ENCODE measurements at places on chromosomes 11 and 22.

- no peak for DNase-seq
These were observed 4.7 kb upstream of the PCF11 start for GRCh38 chr11:83152264-83152663.

GRCh38 chr11:125525303-125525702 is 29.2 kb upstream of the FEZ1 start:
- DNase-seq, result no peak

DNA sequence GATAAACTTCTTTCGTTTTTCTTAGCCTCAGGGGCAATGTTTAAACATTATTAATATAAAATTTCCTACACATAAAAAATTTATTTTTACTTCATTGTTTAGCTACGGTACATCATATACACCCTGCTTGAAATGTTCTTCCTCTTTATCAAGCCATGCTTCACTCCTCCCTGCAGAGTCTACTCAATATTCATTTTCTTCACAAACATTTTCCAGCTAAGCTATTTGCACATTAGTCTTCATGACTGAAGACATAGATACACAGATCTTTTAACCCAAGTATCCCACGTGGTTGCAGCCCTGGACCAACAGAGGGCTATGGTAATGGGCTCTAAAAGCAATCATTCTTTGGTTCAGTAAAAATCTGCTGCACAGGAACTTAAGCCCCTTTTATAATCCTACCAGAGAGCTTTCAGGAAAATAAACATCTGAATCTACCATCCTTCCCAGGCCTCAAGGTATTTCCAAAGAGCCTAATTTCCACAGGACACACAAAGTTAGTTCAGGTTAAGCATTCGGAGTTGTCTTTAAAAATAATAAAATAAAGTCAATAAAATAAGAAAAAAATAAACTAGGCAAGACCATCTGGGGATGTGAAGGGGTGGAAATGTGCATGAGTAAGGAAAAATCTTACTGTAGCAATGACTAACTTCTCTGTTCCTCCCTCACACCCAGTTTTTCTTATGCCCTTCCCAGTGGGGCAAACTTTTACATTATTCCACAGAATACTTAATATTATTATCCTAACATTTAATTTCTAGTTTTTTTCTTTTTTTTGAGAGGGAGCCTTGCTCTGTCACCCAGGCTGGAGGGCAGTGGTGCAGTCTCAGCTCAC is 21.6 kb upstream of the OR6X1 start:
- DNase-seq, result no peak

GRCh38 chr11:12991426-12991825 is 17.7 kb upstream of the RASSF10 start:
- DNase-seq, result no peak

DNA sequence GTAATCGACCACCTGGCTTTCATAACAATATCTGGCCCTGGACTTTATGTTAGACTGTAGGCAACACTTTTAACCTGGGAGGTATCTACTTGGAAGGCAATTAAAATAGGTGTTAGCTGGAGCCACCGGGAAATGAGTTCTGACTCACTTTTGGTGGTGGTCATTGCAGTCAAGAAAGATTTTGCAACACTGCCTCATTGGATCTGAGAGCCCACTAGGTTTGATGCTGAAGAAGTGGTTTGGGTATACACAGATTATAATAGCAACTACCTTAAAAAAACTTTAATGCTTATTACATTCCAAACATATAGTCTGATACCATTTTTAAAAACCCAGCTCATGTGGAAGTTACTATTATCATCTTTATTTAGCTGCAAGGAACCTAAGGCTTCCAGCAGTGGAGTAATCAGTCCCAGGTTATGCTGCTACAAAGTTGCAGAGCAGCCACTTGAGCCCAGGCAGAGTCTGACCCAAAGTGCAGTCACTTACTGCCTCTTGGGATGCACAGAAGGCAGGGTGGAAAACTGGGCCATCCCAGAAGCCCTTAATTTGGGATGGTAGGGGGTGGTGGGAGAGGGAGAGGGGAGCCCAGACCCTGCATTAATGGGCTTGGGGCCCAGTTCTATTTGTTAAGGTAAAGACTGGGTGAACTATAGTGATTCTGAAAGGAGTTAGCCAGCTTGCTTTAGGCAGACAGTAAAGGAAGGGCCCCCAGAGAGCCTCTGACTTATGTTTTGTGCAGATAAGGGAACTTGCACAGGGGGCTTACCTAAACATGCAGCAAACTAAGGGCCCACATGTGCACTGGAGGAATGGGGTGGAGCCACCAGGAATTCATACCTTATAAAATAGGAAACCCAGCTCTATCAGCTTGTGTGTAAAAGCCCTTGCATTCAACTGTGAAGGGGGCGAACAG is 149.4 kb downstream of the SNX19 start:
- DNase-seq, result no peak

- no peak for DNase-seq
These were observed 29.1 kb downstream of the NFRKB start for GRCh38 chr11:129866311-129866710.

DNA sequence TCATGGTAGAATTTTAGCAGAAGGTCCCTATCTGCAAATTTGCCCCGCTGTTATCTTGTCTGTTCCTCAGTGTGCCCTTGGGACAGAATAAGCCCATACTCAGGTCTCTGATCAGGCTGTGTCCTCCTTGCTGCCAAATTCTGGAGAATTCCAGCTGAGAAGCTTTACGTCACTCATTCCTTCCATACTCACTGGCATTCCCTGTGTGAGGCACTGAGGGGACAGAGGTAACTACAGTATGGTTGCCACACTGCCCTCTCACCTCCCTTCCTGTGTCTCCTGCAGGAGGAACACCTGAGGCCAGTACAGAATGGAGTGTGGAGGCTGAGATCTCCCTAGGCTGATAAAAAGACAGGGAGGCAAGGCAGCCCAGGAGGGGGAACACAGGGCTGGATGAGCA is 31.5 kb downstream of the SHISA8 start:
- DNase-seq, result no peak

GRCh38 chr22:29758959-29759358 is 7.8 kb downstream of the ZMAT5 start:
- DNase-seq, result no peak

DNA sequence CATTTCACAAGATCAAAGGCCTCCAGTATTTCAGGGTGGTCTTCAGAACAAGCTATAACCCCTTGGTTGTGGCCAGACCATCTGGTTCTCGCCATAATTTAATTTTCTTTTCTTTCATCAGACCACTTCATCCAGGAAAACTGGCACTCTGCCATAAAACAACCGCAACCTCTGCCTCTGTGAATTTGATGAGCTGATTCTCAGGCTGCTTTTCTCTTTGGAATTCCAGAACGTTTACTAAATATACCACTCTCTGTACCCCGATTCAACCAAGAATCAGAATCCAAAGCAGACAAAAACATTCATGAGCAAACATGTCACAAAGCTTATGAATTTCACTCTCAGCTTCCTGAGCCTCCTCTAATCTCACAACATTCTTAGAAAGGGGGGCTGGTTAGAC is 331.8 kb upstream of the SYN3 start:
- DNase-seq, result no peak

DNA sequence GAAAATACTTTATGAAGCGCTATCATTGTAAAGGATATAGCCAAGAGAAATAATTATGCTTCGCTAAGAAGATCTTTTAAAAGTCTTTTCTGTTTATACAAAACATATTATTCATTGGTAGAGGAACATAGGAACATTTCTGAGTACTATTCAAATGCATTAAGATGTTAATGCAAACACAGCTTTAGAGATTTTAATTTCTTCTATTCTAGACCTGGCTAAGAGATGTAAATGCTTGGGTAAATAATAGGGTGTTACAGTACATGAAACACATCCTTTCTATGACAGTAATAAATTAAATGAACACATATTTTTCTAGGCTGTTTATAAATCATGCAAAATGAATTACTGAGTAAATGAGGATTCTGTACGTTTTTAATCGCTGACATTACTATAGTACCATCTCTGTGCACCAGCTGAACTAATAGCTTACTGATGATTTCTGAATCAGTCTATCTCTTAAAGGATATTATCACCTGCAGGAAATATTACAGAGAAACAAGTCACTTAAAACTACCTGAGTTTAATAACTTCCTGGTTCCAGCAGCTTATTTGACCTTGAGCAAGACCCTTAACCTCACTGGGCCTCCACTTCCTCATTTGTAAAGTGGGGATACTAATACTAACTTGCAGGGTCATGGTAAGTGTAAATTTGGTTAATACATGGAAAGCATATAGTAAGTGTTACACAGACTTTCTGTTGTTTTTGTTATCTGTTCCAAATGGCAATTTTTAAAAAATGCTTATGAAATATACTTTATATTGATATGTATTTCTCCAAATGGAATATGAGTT is 344.9 kb downstream of the DYNC2H1 start:
- DNase-seq, result no peak

DNA sequence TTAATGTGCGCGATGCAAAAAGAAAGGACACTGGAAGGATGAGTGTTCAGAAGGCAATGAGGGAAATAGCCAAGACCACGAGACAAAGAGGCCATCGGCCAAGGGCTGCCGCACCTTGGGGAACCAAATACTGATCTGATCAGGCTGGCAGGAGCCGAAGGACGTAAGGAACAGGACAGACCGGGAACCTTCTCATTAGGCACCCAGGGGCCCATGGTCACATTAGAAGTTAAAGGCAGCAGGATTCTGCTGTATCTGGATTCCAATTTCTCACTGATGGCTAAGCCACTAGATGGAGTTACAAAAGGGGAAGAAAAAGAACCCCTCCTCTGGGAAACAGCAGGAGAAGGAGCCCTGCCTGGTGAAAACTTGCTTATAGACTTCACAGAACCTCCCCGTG is 28.8 kb upstream of the CPT1A start:
- DNase-seq, result no peak
